Stimulated activated naive CD8-positive, alpha-beta T cell treated with anti-CD3 and anti-CD28 coated beads, Interleukin-15, Interleukin-2, amounts not matched to agents 100 U/mL and 50 U/mL, for 24 hours (primary cell): ENCODE measurements at places on chromosomes 7 and 10.

DNA sequence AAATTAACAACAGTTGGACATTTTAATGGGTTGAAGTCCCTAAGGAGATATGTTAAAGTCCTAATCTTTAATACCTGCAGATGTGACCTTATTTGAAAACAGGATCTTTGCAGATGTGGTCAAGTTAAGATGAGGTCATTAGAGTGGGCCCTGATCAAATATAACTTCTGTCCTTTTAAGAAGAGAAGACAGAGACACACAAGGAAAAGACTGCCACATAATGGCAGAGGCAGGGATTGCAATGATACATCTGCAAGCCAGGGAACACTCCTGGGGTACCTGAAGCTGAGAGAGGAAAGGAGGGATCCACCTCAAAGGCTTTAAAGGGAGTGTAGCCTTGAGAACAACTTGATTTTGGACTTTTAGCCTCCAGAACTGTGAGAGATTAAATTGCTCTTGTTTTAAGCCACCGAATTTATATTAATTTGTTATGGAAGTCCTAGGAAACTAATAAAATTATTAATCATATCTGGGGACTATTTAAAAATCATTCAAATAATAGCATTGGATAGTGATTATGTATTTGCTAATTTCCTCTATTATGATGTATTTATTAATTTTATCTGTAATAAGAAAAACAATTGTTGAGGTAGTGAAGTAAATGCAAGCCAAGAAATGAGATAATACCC is 700.0 kb upstream of the PCDH15 start:
- no peak for DNase-seq

GRCh38 chr10:34406463-34407323 is 408.4 kb downstream of the PARD3 start:
- DNase-seq: no peak

- DNase-seq: no peak
These were observed 638 bp downstream of the BRAT1 start for GRCh38 chr7:2554661-2555111.

DNA sequence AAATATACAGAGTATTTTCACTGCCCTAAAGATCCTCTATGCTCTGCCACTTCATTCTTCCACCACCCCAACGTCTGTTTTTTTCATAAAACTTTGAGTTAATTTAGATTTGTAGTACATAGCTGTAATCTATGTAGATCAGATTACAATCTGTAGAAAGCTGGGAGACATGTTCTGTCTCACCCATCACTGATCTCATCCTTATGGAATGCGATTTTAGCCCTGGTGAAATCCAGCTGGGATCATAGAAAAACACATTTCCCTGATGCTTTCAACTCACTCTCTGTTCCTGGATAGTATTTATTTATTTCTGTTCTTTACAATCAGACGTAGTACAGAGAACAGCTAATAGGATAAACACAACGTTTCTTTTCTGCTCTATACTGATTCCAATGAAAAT is 521.0 kb downstream of the KIF20B start:
- no peak for DNase-seq

DNA sequence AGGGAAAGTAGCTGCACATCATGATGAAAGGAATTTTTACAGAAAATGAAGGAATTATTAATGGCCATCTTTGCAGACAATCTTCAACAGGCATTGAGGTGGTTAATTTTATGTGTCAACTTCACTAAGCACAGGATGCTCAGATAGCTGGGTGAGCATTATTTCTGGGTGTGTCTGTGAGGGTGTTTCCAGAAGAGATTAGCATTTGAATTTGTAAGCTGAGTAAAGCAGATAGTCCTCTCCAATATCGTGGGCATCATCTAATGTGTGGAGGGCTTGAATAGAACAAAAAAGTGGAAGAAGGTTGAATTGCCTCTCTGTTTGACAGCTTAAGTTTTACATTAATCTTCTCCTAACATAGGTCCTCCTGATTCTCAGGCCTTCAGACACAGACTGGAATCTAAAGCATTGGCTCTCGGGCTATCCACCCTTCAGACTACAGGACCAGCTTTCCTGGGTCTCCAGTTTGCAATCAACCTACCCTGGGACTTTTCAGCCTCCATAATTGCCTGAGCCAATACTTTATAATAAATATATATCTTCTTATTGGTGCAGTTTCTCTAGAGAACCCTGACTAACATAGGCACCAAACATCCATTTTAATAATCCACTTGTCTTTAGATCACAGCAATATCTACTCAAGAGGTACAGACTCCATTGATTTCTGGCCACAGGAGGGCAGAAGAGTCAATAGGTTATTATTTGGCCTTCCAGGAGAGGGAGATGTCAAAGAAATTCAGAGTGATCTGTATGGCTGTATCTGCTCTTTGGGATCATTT is 10.5 kb upstream of the CRPPA start:
- DNase-seq: no peak

DNA sequence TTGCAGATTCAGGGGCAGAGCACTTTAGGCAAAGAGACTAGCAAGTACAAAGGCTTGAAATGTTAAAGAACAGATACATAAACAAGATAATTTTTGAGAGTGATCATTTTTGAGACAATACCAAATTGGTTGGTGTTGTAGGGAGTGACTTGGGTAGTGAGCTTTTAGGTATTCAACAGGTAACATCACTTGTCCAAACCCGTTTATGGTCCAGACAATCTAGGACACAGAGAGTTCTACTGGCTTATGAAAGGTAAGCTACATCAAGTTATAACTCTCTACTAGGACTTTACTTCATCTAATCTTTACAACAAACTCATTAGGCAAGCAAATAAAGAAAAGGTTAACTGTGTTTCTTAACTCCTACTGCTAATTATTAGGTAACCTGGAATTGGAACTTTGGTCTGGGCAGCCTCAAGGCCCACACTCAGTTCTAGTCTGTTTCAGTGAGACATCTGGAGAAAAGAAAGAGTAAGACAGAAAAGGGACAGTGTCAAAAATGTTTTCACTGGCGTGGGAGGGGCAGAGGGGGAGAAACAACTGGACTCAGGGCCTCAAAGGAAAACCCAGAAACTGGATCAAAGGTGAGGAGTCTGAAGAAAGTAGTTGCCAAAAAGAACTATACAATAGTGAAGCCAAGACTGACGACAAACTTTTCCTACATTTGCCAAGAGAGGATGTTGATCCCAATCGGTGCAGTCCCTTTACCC is 39.2 kb downstream of the GNAT3 start:
- DNase-seq: no peak

GRCh38 chr7:129168231-129169021 is 20.0 kb upstream of the SMO start:
- DNase-seq: no peak

DNA sequence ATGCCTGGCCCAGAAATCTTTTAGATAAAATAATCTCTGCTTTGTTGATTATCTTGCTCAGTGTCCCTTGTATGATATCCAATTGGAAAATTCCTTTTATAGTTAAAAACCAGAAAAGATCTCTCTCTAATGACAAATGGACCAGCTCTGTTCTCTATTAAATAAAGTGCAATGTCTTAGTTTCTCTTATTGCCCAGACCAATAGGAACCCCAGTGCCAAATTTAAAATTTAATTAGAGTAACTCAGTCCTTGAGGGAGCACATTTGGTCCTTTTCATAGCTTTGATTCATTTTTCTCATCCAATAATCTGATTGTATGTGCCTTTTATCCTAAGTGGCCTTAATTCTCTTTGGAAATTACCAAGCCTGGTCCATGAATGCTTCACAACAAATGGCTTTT is 158.9 kb upstream of the FOXK1 start:
- no peak for DNase-seq

DNA sequence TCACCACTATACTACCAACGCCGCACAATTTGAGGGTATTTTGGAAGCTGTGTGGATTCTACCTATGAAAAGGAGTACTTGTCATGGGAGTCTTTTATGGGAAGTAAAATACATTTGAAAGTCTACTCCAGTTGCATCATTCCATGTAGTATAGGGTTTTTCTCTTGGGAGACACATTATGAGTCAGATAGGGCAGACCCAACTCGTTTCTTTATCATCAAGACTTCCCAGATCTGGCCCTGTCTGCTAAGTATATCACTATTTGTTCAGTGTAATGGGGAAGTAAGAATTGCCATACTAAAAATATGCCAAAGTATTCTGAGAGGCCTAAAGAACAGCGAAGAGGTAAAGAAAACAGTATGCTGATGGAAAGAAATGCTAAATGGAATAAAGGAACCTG is 144.2 kb downstream of the SPAG6 start:
- no peak for DNase-seq

GRCh38 chr7:110186334-110186733 is 904.6 kb upstream of the LRRN3 start:
- DNase-seq: no peak

DNA sequence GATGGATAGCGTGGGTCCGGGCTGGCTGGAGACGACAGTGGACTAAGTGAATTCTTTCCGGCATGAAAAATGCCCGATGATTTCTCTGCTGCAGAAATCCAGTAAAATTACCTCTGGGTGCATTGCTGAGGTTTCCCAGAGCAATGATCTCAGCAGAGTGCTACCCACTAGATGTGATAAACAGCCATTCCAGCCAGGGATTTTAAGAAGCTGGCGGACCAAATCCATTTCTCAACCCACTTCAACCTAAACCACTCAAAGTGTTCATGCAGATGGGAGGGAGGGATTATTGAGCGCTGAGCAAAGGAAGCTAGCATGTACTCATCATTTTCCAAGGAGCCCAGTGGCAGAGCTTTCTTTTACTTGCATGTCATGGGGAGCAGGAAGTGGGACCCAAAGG is 116.7 kb downstream of the PRKCQ start:
- DNase-seq: no peak

GRCh38 chr7:32616625-32617024 is 121.3 kb downstream of the AVL9 start:
- DNase-seq: no peak

DNA sequence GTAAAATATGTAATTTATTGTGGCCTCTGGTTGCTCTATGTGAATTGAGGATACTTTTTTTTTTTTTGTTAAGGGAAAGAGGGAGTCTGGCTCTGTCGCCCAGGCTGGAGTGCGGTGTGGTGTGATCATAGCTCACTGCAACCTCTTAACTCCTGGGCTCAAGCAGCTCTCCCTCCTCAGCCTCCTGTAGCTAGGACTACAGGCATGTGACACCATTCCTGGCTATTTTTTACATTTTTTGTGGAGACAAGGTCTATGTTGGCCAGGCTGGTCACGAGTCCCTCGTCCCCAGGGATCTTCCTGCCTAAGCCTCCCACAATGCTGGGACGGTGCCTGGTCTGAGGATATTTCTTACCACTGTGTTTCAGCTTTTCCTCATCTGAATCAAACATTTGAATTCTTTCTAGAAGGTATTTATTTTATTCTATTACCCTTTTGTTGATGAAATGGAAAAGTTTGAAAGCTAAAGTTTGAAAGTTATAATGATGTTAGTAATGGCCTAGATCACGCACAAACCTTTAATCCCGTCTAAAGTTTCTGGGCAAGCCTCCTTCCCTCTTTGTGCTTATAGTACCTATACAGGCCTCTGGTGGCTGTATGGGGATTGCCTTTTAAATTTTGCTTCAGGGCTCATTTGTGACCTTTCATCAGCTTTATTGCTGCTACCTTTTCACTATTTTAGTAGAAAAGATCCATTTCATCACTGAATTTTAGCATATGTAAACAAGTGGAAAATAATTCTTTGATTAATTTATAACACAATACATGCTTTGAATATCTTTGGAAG is 2.0 kb downstream of the IFRD1 start:
- no peak for DNase-seq

DNA sequence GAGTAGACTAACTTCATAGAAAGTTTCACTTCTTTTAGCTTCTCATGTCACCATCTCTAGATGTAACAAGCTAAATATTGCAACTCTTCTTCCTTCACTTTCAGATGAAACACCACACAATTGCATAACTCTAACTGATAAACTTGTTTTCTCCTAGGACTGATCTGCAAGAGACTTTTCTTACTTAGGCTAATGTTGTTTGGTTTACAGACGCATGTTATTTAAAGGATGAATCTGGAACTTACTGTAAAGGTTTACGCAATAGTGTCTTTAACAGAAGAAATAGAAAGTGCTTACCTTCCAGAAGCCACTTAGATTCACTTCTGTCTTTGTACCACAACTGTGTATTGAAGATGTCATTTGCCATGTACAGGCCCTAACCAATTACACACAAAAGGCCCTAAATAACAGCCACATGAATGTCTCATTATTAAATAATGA is 22.1 kb upstream of the ZC3HAV1 start:
- no peak for DNase-seq

- DNase-seq: no peak
These were observed 9.9 kb downstream of the IGFBP1 start for GRCh38 chr7:45898222-45898621.

GRCh38 chr10:76251841-76252671 is 820.6 kb downstream of the LRMDA start:
- no peak for DNase-seq

GRCh38 chr10:97583476-97583875 is 713 bp upstream of the HOGA1 start:
- no peak for DNase-seq

DNA sequence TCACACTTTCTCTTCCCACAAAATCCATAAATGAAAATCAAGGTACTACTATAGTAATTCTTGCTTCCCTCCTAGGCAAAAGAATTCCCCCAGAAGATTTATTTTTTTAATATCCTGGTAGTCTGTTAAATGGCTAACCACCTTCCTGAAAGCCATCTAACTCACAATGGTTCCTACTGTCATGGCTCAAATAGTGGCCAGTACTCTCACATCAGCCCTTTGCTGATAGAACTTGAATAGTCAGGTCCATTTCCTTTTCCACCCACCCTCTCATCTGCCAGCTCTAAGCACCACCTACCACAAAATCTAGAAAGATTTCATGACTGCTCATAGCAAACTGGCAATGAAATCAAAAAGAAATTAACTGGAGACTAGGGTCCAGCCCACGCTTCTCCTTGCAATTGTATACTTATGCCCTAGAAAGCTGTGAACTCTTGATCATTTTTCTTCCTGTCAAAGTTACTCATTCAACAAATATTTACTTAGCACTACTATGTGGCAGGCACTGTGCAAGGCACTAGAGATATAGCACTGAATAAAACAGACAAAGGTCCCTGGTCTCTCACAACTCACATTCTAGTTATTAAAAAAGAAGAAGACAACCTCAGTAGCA is 60.4 kb downstream of the ARMH3 start:
- DNase-seq: no peak

- DNase-seq: no peak
These were observed 47.8 kb upstream of the PIK3AP1 start for GRCh38 chr10:96768136-96768535.

DNA sequence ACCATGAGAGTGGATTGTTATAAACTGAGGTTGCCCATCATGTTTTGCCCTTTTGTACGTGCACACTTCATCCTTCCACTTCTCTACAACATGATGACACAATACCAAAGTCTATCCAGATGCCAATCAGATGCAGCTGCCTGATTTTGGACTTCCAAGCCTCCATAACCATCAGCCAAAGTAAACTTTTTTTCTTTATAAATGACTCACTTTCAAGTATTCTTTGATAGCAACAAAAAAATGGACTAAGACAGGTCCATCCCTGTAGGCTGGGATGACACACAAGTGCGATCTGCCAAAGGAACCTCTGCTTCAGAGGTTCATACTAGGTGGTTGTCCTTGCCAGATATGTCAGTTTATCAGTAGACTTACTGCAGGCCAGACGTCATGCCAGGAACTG is 320.2 kb upstream of the FZD1 start:
- no peak for DNase-seq

GRCh38 chr10:126375926-126376554 is 12.2 kb downstream of the ADAM12 start:
- no peak for DNase-seq
